ENCODE measurements at places on chromosomes 16 and 17.

GRCh38 chr17:48344251-48344650 lies 85.8 kb downstream of the SKAP1 start:
- DNase-seq: no peak

- no peak for DNase-seq
Observed at GRCh38 chr17:27529230-27529796, 73.1 kb downstream of the KSR1 start.

DNA sequence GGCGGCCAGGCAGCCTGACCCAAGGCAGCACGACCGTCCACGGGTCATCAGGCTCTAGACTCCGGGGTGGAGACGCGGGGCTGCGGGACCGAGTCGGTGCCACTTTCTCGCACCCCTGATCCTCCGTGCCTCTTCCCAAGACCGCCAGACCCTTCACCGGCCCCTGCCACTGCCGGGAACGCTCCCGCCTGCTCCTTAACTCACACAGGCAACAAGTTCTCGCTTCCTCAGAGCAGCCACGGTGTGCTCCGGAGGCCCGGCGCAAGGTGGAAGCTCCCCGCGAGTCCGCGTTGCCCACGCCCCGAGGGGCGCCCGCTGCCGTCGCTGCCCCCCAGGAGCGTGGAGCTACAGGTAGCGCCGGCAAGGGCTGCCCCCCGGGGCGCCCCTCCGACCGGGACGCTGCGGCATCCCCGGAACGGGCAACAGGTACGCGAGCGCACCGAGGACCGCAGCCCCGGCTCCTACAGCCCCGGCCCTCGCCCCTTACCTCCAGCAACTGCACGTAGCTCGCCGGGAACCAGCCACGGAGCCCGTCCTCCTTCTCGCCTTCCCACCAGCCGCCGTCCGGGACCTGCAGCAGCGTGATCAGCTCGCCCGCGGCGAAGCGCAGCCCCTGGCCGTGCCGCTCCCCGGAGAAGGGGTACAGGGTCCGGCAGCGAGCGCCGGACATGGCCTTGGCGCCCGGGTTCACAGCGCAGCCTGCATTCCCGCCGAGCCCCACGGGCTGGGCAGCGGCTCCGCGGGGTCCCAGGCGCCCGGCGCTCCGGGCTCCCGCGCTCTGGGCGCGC lies 491 bp downstream of the GAS7 start:
- peak; percentile 27 for DNase-seq

DNA sequence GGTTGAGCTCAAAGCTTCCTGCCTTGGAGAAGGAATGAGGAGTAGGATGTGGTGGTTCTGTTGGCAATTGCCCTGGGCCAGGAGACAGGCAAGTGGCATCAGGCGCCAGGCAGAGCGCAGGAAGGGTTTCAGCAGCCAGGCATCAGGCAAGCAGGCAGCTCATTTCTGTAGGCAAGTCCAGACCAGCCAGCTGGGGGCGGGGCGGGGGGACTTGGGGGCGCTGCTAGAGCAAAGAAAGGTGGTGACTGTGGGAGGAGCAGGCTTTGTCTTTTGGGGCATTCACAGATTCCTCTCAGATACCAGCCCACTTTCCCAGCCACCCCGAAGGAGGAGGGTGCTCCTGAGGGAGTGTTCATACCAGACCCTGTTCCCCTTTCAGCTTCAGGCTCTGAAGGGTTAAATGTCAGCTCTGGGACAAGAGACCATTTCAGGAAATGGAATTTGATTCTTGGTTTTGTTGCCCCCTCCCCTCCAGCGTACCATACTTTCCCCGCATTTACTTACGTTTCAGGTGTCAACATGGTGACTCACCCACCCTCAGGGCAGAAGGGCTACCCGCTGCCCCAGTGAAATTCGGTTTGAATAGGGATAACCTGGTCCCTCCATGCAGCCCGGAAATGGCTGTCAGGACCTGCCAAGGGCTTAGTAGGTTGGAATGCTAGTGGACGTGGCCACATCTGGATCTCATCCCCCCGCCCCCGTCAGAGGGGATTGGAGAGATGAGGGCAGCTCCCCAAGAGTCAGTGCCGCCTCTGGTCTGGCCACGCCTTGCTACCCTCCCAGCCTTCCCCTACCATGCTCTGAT lies 13.2 kb downstream of the NGFR start:
- peak; percentile 61 for DNase-seq

DNA sequence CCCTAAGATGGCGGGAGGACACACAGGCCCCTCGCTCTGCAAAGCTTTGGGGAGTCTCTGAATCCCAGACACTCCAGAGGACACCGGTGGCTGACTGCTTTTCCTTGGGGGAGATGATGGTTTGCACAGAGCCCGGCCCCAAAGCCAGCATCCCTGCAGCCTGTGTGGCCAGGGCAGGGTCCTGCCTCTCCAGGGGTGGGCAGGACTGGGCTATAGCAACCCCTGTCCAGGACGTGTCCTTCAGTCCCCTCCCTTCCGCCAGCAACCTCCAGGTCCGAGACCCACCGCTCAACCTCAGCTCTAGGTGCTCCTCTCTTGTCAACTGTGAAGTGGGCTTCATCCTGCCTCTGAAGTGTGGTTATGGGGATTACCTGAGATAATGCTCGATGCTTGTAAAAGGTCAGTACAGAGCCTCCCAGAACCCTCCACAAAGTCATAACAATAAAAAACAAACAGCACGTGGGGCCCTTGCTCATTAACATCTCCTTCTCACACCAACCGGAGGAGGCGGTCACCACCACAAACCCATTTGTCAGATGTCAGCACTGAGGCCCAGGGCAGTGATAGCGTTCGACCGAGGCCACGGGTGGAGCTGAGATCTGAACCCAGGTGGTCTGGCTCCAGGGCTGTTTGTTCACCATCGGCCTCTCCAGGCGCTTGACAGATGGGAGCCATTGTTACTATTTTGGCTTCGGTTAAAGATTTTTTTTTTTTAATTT lies 304.8 kb downstream of the IRF8 start:
- DNase-seq: no peak

GRCh38 chr17:33292201-33292980 lies 704 bp downstream of the ASIC2 start:
- peak; percentile 30 for DNase-seq
